ENCODE measurements at places on chromosomes 1 and 21.

- no peak for DNase-seq
These were observed 782.2 kb upstream of the NCAM2 start for GRCh38 chr21:20215959-20216358.

DNA sequence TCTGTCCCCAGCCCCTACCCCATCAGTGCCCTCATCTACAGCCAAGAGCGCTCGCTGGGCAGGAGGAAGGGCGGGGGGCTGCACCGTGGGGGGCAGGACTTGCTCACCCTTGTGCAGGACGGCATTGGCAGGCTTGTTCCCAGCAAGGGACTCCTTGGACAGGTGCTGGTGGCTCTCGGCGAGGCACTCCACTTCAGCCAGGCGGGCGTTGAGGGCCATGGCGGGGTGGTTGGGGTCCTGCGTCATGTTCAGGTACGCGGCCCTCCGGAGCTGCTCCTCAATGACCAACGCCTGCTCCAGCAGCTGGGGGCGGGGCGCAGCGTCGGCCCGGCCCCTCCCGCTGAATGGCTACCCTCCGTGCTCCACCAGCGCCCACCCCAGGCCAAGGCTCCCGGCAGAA, 64.0 kb downstream of the KCNAB2 start:
- DNase-seq = no peak

DNA sequence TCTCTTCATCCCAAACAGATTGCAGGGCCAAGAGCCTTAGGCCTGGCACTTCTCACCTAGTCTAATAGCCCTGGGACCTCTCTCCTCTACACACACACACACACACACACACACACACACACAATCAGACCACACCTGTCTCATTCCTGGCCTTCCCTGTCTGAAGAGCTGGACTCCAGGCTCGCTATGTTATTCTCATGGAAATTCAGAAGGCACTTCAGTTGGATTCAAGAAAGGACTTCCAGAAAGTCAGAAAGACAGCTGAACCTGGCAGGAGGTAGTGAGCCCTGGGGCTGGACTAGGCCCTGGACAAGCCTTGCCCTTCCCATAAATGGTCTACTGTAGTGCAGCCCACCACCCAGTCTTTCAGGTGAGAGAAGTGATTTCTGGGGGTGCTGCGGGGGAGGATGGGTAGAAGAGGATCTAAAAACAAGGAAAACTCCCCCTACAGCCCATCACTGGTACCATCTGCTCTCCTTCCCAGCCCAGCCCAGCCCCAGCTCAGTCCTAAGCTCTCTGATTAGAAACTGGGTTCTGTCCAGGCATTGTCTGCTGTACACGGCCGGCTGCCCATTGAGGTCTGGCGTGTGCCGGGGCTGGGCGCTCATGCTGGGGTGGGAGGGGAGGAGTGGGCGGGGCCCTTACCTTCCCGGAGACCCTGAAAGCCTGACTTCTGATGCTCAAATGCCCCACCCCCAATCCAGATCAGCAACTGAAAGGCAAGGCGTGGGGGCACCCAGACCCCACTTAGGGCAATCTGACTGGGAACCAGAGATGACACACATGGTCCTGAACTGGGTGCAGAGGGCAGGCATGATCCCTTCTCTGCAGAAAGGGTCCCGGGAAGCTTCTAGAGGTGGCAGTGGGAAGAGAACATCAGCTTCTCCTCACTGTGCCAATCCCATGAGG, 2.5 kb downstream of the KIF21B start:
- peak; percentile 25 for DNase-seq

DNA sequence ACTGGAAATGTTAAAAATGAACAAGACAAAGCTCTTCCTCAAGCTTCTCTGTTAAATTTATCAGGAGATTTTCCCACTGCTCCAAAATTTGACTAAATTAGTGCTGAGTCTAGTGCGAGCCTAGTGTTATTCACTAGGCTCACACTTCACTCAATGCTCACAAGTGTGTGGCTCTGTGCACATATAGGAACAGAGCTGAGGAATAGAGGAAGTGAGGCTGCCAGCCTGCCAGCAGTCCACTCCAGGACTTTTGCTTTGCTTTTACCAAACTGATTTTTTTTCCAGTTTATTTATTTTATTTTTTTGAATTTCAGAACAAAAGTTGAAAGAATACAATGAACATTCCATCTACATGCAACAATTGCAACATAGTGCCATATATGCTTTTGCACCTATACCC, 87.2 kb downstream of the VAV3 start:
- no peak for DNase-seq

DNA sequence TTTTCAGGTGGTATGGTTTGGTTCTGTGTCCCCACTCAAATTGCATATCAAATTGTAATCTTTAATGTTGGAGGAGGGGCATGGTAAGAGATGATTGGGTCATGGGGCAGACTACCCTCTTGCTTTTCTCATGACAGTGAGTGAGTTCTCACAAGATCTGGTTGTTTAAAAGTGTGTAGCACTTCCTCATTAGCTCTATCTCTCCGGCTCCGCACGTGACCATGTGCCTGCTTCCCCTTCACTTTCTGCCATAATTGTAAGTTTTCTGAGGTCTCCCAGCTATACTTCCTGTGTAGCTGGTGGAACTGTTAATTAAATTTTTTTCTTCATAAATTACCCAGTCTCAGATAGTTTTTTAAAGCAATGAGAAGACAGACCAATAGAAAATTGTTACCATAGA, 843.2 kb downstream of the AMY1C start:
- DNase-seq = no peak

DNA sequence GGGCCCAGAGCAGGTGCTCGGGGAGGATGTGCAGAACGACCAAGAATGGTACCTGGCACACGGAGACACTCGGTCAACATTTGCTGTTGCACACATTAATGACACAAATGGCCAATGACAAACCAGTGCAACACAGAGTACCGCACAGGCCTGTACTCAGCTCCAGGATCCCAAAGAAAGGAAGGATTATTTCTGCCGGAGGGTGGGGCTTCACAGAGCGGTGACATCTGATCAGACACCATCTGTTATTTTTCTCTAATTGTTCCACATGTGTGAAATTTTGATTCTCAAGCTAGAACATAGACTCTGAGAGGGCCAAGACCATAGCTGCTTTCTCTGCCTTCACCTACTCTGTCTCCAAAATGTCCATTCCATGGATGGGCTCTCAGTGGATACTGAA, 100.4 kb downstream of the MRPL37 start:
- DNase-seq = no peak

DNA sequence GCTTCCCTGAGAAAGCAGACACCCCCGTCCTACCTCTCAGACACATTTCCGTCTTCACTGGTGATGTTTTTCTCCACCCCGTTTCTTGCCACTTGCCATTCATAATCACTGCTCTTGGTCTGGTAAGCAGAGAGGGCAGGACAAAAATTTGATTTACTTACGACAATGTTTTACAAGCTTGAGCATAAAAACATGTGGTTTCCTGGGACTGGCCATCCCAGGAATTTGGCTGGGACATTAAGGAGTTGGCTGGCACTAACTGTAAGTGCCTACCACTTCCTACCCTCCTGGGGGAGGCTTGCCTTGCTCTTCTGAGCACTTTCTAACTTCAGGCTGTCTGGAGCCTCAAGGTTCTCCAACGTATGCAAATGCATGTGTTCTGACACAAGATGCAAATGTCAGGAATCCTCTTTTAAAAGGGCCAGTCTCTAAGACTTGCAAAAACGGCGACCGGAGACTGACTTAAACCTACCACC, 24.2 kb downstream of the ZBTB18 start:
- DNase-seq = no peak

DNA sequence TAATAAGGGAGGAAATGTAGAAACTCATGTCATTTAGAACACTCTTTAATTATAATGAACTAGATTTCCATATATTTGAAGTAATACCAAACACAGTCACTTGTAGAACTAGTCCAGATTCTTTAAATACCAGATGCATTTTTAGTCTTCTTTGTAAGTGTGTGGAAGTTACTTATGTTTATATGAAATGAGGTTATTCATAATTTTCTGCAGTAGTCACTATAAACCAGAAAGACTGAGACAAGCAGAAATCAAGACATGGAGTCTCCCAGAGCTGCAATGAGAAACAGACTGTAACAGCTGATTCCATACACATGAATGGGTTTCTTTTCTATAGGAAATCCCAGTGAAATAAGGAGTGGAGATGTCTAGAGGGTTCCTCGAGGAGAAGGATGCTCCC, 216.6 kb upstream of the ZP4 start:
- no peak for DNase-seq

- no peak for DNase-seq
These were observed 263.6 kb downstream of the RWDD3 start for GRCh38 chr1:95497566-95497965.

DNA sequence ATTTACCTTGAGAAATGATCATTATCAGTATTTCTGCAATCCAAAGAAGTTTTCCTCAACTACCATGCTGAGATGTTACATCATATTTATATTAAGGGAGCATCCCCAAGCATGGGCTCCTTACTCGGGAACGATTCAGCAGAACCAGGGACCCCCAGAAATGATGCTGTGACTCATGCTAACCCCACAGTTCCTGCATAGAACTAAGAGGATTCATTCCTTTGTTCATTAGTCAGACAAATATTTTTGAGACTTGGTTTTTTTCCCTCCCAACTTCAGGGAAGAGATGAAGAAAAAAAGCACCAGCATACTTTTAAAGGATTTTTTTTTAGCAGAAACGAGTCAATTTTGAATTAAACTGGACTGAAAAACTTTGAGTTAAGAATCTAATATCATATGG, 49.2 kb upstream of the COL24A1 start:
- DNase-seq = no peak

GRCh38 chr1:197021716-197022115, 44.4 kb downstream of the CFHR5 start:
- DNase-seq = no peak

GRCh38 chr1:201582705-201583442, 43.9 kb downstream of the NAV1 start:
- no peak for DNase-seq

GRCh38 chr1:205631768-205632668, at the start of gene ELK4:
TSS of gene ELK4 (minus strand) at chr1:205632011. CDS start at chr1:205623882, 8,129 bp downstream.
- peak; percentile 99 for DNase-seq

- no peak for DNase-seq
These were observed 56.9 kb downstream of the PTPRF start for GRCh38 chr1:43587594-43587993.

DNA sequence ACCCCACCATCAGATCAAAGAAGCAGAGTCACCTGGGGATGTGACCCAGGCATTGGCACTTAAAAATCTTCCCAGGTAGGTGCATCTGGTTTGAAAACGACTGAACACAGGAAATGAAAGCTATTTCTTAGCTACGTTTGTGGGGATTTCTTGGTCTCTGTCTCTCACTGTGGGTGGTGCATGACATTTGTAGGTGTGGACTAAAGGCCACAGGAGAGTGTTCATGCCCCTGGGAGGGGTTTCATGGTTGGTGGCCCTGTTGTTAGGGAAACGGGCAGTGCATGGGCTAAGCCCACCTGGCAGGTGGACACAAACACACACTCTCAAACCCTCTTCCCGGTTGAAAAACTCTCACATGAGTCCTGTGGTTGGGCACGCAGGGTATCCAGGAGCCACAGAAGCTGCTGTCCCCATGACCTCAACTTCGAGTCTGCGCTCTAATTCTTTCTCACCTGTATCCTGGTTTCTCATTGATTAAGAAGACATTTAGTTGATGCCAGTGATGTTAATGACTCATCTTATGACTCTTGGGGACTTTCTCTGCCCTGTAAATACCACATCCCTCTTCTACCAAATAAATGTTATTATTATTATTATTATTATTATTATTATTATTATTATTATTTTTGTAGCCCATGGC, 119.4 kb downstream of the MRPS6 start:
- no peak for DNase-seq

DNA sequence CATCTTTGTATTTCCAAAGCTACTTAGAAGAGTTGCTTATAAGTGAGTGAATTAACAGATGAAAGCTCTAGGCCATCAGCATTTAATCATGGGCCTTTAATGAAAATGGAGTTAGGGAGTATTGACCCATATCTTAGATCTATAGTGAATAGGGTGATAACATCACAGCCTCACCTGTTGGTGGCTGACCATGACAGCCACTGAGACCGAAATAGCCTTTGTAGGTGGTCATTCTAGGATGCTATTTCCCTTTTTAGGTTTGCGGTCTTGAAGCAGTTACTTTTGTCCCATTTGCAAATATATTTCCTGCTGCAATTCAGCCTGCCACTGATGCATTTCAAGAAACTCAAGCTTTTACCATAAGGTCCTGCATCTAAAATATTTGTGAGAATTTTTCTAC, 410.1 kb upstream of the LYPLAL1 start:
- no peak for DNase-seq

DNA sequence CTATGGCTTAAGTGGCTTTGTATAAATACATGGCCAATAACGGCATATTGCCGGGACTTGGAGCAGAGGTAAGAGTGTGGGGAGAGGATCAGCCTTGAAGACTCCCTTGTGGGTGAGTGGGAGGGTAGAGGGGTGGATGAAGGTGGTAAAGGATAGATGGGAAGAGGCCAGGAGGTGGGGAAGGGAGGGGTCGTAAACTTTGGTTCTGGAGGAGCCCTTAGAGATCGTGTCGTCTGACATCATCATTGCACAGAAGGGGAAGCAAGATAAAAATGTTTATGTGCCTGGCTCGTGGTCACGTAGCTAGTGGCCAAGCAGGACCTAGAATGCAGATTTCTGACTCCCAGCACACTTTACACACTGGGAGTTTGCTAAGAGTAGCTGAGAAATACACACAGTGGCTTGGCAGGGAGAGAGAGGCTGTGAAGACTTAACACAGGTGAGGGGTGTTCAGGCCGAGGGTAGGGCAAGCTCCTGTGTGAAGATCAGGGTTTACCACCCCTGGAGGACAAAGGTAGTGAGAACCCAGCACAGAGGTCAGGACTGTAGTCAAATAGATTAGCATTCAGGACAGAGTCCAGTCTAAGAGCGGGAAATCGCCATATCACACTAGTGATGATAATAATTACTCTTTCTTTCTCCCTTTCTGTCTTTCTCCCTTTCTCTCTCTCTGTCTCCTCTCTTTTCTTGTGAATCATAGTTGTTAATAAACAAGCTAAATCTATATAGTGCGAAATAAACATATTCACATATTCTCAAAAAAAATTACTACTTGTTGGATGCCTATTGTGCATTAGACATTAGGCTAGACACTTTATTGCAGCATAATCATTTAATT, 75.5 kb downstream of the LRRC8D start:
- DNase-seq = no peak

DNA sequence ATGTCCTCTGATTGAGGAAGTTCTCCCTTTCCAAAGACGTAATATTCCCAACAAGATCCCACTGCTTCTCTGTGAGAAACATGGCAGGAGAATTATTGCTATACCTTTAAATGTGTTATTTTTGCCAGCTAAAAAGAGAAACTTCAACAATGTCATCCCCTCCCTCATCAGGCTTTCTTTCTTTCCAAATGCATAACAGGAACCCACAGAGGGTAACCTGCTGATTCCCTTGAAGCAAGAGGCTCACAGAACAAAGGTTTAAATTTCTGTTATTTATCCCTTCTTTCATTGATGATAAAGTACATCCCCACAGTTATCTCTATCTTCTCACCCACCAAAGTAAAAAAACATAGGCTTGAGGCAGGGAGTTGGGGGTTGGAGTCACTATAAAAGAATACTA, 102.1 kb downstream of the SLC30A10 start:
- DNase-seq = no peak

GRCh38 chr1:243549791-243550190, 293.9 kb downstream of the SDCCAG8 start:
- no peak for DNase-seq
